SK-N-SH (cell line): ENCODE measurements at places on chromosomes 11 and 22. TPM values are rescaled to one million over a fixed set of nuclear protein-coding genes. Genes with fewer than 3 reads are reported as not detected.

Gene OR5M10
- polyA plus RNA-seq = not detected in 2 replicates

GRCh38 chr11:76025068-76025467, 181.2 kb downstream of the WNT11 start:
- no peaks in the 10 kb centered on the region for H3K27me3 ChIP-seq
- H3K4me1 ChIP-seq = peaks cover 15% of the 10 kb centered on the region; the same call in 1 of the 2 replicates
- no peak overlapping the region; the same call in 1 of the 2 replicates for H3K4me3 ChIP-seq
- no peak for DNase-seq
- peak overlapping the region; percentile 76 for H3K27ac ChIP-seq

Gene SAA4
- polyA plus RNA-seq = not detected in 2 replicates

Gene GLB1L2
- polyA plus RNA-seq = 3.4 and 3.5 TPM in 2 replicates

GRCh38 chr11:32864555-32864954, 28.1 kb upstream of the QSER1 start:
- no peak overlapping the region for H3K4me3 ChIP-seq
- no peaks in the 10 kb centered on the region; the same call in 1 of the 2 replicates for H3K27me3 ChIP-seq
- no peak for DNase-seq
- no peaks in the 10 kb centered on the region for H3K36me3 ChIP-seq

GRCh38 chr22:30838111-30838510, 130.5 kb downstream of the MORC2 start:
- H3K4me1 ChIP-seq = no peaks in the 10 kb centered on the region
- H3K4me3 ChIP-seq = no peak overlapping the region
- no peaks in the 10 kb centered on the region for H3K27me3 ChIP-seq
- no peaks in the 10 kb centered on the region for H3K36me3 ChIP-seq

DNA sequence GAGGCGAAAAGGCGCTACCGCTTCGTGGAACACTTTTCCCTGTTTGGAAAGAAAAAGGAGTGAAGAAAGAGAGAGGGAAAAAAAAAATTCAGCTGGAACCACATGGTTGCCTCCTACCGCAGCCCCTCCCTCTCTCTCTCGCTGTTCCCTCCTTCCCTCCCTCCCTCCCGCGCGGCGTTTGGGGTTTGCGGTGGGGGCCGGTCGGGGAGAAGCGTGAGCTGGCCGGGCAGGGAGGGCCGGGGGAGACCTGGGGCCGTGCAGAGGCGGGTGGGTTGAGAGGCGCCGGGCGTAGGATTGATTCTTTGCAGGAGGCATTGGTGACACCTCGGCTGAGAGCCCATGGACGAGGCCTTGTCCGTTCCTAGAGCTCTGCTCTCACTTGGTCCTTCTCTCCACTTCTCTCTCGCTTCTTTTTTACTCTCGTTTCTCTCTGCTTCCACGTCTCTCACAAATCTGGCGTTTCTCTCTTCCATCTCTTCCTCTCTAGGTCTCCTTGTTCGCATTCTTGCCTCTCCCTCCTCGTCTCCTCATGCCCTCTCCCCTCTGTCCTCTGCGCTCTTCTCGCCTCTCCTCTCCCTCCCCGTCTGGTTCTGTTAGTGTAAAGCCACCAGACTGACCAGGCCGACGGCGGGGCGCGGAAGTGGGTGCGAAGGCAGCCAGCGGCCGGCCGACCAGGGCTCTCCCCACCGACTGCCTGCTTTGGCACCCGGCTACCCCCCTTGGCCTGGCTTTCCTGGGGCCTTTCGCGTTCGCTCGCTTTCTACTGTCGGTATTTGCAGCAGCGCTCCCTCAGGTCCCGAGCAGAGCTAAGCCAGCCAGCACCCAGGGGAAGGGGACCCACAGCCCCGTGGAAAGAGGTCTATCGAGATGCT, at the start of gene CLMP:
Gene CLMP (minus strand): TSS at position 61 of the 872 bp plus-strand sequence. CDS start 308 bp downstream, outside the sequence.
- DNase-seq = peak; percentile 91
- H3K27me3 ChIP-seq = no peaks in the 10 kb centered on the region
- peaks cover 13% of the 10 kb centered on the region for H3K36me3 ChIP-seq
- H3K4me3 ChIP-seq = peak within 1 kb of the TSS; percentile 72

- H3K4me1 ChIP-seq = no peaks in the 10 kb centered on the region; the same call in 1 of the 2 replicates
- H3K27ac ChIP-seq = no peak overlapping the region
- peaks cover 21% of the 10 kb centered on the region for H3K36me3 ChIP-seq
- H3K4me3 ChIP-seq = no peak overlapping the region
- DNase-seq = no peak
- H3K27me3 ChIP-seq = no peaks in the 10 kb centered on the region
Measured at GRCh38 chr11:102415304-102415916, 37.2 kb downstream of the TMEM123 start.

- DNase-seq = no peak
- H3K27me3 ChIP-seq = no peaks in the 10 kb centered on the region
- H3K36me3 ChIP-seq = no peaks in the 10 kb centered on the region
- H3K27ac ChIP-seq = no peak overlapping the region
- H3K4me3 ChIP-seq = no peak overlapping the region
Measured at GRCh38 chr11:122695076-122695615, 39.6 kb downstream of the UBASH3B start.

DNA sequence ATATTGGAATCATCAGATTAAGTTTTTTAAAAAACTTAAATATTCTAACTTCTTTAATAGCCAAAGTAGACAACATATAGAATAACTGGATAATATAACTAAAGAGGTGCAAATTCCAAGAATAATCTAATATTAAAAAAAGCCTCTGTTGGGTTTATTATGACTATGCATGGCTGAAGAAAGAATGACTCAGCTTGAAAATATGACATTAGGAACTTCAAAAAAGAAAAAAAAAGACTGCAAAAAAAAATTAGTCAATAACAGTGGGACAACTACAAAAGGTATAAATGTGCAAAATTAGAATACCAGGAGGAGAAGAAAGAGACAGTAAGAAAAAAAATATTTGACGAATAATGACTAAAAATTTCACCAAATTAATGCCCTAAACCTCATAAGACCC, 1178.0 kb downstream of the JRKL start:
- H3K4me3 ChIP-seq = no peak overlapping the region
- no peaks in the 10 kb centered on the region for H3K4me1 ChIP-seq
- no peak overlapping the region for H3K27ac ChIP-seq

- H3K4me1 ChIP-seq = peaks cover 14% of the 10 kb centered on the region; the same call in 1 of the 2 replicates
- peaks cover 33% of the 10 kb centered on the region for H3K36me3 ChIP-seq
- no peaks in the 10 kb centered on the region for H3K27me3 ChIP-seq
Measured at GRCh38 chr11:10534316-10534715, 6.7 kb downstream of the RNF141 start.

Gene IRAG1
- 0.05 and 0.10 TPM in 2 replicates for polyA plus RNA-seq

DNA sequence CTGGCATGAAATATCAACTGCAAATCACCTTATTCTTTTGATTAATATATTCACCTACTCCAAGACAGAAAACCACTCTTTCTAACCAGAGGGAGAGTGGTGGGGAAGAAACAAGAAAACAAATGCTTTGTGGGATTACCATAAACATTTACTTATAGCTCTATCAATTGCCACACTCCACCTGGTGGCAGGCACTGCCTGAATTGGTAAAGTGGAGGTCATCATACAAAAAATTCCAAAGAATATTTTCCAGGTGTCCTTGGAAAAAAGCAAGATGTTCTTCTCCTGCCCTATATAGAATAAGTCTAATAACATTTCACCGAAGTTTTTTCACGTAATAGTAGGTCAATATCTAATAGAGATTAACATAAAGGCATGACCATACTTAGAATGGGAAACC, 45.3 kb downstream of the PHF21A start:
- no peaks in the 10 kb centered on the region for H3K27me3 ChIP-seq
- H3K36me3 ChIP-seq = peaks cover 21% of the 10 kb centered on the region
- no peak for DNase-seq
- H3K4me1 ChIP-seq = no peaks in the 10 kb centered on the region
- no peak overlapping the region for H3K27ac ChIP-seq

DNA sequence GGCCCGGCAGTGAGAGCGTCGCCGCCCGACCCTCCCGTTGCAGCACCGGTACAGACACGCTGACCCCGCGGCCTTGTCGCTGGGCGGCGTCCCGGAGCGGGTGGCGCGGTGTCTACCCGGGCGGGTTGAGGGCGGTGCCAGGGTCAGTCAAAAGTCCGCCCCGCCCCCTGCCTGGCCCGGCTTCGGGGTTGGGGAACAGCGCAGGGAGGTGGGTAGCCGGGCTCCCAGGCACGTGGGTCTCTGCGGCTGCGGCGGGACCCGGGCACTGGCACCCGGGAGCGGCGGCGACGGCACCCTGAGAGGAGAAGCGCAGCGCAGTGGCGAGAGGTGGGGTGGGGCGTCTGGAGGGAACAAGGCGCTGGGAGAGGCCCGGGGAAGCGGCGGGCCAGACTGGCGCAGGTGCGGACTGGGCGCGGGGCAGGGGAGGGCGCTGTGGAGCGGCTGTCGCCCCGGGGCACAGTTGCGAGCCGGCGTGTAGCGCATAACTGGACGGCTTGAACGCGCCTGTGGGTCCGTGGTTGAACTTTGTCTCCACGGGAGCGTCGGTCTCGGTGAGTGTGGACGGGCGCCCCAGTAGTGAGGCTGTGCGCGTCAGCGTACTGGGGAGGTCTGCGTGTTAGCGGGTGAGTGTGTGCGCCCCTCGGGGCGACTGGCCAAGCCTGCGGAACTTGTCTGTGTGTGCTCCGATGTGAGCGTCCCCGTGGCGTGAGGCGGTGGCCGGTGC, at the start of gene P2RY2:
Gene P2RY2 (plus strand): TSS at position 176 of the 724 bp plus-strand sequence. CDS start 15,879 bp downstream, outside the sequence.
- peaks cover 8% of the 10 kb centered on the region for H3K27me3 ChIP-seq
- no peaks in the 10 kb centered on the region for H3K4me1 ChIP-seq
- H3K27ac ChIP-seq = no peak within 1 kb of the TSS
- DNase-seq = peak; percentile 86
- H3K36me3 ChIP-seq = no peaks in the 10 kb centered on the region

DNA sequence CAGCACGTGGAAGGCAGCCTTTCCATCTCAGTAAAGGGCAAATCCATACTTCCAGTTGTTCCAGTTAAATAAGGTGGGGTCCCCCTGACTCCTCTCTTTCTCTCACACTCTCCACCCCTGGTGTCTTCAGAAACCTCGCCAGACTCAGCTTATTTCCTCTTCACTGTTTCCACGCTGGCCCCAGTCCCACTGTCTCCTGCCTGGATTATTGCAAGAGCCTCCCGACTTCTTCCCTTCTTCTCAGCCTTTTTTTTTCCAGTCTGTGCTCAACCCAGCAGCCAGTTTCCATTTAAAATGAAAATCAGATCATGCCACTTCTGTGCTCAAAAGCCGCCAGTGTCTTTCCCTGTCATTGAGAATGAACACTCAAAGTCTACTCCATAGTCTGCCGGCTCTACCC, 131.4 kb downstream of the PKNOX2 start:
- H3K27me3 ChIP-seq = no peaks in the 10 kb centered on the region; the same call in 1 of the 2 replicates
- H3K4me1 ChIP-seq = peaks cover 2% of the 10 kb centered on the region; the same call in 1 of the 2 replicates
- DNase-seq = no peak
- no peak overlapping the region for H3K4me3 ChIP-seq
- no peak overlapping the region for H3K27ac ChIP-seq

DNA sequence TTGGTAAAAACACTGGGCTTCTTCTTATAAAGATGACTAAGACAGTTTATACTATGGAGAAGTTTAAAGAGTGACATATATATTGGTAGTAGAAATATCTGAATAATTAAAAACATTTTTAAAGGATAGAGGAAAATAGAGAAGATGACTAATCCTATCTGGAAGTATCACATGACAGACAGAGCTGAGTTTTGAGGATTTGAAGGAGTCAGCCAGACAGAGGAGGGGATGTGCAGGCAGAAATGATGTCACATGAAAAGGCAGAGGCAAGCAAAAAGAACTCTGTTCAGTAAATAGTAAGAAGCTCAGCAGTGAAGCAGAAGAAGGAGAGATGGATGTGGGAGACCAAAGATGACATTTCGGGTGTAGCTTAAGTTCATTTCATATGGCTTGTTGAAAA, 1.6 kb downstream of the OR10A2 start:
- no peak overlapping the region for H3K4me3 ChIP-seq
- DNase-seq = no peak
- no peaks in the 10 kb centered on the region for H3K36me3 ChIP-seq
- no peaks in the 10 kb centered on the region for H3K4me1 ChIP-seq
- H3K27ac ChIP-seq = no peak overlapping the region

DNA sequence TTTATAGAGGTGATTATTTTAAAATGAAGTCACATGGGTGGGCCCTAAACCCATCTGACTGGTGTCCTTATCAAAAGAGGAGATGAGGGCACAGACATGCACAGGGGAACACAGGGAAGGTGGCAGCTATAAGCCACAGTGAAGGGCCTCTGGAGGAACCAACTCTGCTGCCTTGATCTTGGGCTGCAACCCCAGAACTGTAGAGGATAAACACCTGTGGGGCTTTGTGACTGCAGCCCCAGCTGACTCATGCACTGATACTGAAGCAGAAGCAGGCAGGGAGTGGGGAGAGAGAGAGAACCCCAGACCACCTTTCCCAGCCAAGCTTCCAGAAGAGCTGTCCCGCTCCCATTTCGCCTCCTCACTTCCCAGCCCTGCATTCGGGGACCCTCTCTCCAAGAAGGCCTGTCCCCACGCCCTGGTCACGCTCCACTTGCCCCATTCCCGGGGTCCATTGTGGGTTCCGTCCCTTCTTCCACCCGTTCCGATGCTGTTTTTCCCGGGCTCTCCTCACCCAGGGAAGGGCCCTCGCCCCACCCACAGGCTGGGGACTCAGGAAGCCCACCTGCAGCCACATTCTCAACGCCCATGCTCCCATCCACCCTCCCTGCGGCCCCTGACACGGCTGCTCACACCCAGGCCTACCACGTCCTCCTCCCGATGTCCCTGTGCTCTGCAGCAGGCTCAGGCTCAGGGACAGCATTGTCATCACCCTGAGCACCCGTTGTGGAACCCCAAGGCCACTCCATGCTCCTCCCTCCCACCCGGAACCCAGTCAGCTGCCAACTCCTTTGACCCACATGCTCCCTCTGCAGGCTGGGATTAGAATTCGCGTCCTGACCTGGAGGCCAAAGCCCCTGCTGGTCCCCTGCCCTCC, 90.8 kb upstream of the SHANK2 start:
- H3K36me3 ChIP-seq = no peaks in the 10 kb centered on the region
- H3K4me3 ChIP-seq = no peak overlapping the region
- no peaks in the 10 kb centered on the region for H3K27me3 ChIP-seq
- no peak overlapping the region for H3K27ac ChIP-seq
